KG1 (cell line): ENCODE measurements at places on chromosomes 11 and 22.

DNA sequence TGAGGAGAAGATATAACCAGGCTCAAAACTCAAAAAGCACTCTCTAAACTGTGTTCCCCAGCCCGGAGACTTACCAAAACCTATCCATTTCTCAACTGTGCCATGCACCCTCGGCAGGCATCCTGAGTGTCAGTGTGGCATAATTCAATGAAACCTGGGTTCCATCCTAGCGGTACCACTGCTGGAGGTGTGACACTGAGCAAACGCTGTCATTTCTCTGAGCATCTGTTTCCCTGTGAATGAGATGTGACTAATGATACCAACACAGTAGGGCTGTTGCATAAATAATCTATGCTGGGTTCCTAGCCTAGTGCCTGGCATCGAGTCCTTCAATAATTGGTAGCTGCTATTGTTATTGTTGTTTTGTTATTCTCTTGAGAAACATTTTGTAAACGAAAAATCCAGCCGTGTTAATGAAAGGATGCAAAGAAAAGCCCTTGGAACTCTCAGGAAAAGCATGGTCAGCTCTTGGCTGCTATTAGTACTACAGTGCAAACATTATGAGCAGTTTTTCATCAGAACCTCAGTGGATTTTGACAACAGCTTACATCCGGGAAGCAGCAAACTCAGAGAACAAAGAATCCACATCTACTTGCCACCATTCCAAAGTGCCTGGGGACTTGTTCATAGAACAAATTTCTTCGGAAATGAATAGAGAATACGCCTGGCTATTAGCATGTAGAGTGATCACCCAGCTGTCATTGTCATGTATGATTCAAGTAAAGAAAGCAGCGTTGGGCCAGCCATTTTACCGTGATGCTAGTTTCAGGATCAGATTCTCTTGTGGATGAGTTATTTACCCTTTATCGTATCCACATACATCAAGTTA lies 53.7 kb downstream of the TECTA start:
- no peak for DNase-seq

DNA sequence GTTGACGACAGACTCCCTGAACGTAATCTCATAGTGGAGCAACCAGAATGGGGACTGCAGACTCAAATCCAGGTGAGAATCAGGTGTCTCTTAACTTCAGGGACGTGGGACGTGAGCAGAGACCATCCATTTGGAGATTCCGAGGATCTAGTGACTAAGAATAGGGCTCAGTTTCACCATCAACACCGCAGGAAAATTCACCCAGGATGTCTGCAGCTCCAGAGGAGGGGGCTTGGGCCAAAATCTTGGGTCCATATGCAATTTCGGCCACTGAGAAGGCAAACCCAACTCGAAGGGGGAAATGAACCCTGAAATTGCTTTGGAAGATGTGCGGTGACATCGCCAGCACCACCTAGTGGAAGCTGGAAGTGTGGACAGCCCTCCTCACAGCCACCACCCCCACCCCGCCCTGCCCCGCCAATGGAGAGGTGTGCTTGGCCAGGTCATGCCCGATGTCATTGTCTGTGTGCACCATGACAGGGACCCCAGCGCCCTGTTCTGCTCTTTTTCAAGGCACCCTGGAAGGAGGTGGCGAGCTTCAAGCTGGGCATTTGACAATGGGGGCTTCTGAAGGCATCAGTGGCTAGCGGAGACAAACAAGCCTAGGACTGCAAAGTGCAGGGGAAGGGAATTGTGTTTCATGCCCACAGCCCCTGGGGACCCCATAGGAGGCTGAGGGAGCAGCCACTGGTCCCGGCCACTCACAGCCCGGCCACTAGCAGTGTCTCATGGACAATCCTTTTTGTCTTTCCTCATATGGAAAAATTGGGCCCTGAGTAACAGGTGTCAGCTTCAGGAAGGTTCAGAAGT lies 24.8 kb downstream of the APOL1 start:
- DNase-seq = peak; percentile 14

DNA sequence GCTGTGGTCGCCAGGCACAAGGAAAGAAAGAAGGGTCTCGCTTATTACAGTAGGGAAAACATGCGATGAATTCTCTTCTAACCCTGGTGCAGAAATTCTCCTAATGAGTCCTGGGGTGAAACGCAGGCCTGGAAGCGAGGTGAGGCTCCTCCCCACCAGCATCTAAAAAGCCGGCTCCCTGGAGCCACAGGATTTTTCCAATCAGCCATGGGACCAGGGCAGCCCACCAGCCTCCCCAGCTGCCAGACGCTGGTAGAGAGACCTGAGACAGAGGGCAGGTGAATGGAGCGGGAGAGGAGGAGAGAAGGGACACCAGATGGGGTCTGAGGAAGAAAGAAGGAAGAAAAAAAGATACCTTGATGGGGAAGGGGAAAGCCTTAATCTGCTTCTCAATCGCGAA lies 28.6 kb downstream of the APOL3 start:
- no peak for DNase-seq

DNA sequence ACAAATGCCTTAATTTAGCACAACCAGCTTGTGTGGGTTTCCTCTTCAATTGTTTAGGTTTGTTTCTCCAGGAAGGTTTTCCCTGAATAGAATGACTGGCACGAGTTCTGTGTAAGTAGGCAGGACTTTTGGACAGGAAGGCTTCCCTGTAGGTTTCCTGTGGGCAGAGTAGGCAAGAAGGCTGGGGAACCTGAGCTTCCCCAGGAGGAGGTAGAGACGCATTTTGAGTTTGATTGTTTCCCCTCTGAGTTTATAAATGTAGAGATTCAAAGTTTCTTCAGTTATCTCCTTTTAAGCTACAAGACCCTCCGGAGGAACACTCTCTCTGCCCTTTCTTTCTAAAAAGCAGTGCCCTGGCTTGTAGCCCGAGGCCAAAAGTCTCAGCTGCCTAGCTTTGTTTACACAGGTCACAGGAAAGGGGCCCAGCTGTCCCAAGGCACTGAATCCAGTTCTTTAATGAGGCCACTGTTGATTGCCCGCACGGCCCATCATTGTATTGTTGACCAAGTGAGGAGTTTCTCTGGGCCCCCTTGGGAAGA lies 66.6 kb upstream of the RDX start:
- DNase-seq = no peak

- no peak for DNase-seq
Observed at GRCh38 chr11:12592283-12592682, 81.9 kb upstream of the TEAD1 start.

DNA sequence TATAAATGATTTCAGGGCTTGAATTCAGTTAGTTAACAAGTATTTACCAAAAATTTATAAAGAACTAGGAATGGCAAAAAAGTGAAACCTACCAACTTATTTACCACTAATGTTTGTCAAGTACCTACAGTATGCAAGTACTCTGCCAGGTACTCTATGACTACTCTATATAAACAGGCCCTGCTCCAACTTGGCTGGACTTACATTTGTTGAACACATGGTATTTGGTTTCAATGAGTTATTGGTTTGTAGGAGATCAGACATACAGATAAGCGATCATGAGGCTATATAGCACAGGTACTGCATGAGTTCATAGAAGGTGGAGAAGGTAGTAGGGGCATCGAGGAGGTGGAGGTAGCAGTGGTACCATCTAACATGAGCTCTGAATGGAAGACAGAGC lies 159.9 kb upstream of the PDGFD start:
- DNase-seq = no peak

DNA sequence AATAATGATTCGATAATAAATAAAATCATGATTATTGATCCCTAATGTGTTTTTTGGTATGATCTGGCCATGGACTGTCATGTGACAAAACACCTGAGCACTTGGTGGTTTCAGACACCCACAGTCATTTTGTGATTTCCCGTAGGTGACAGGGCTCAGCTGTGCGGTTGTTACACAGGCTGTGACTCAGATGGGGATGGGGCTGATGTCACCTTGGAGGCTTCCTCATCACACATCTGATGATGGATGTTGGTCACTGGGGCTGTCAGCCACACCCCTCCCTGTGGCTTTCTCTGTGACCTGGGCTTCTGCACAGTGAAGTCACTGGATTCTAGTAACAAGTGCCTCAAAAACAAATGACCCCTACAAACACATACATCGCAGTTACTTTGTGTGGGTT lies 995.1 kb downstream of the BRD1 start:
- no peak for DNase-seq

- no peak for DNase-seq
Observed at GRCh38 chr11:29449281-29450074, 567.4 kb downstream of the KCNA4 start.
